ENCODE measurements at places on chromosomes 5 and 9. TPM values are rescaled to one million over a fixed set of nuclear protein-coding genes. Genes with fewer than 3 reads are reported as not detected.

The PRRX2 gene
- polyA plus RNA-seq, result 35.5 TPM

The RNF44 gene
- polyA plus RNA-seq, result 12.4 TPM

DNA sequence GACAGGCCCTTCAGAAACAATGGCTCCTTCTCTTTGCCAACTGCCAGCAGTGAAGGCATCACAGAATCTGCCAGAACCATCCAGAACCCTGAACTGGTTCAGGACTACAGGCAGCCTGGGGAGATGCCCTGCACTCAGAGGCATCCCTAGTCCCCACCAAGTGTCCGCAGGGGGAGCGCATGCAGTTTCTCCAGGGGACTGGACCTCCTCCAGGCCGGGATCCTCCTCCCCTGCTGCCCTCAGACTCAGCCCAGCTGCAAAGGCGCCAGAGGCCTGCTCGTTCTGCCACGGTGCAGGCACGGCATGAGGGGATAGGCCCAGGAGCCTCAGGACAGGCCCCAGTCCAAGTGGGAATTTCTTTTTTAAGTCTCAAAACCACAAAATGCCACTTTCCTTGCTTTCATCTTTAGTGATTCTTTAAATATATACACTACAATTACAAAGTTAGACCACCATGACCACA is 72.0 kb downstream of the SEMA4D start:
- DNase-seq, result no peak
- no peaks in the 10 kb centered on the region for H3K27me3 ChIP-seq
- no peak overlapping the region for H3K4me3 ChIP-seq
- no peaks in the 10 kb centered on the region for H3K36me3 ChIP-seq

The NRG2 gene
- not detected for polyA plus RNA-seq

- DNase-seq, result no peak
- peaks cover 3% of the 10 kb centered on the region for H3K36me3 ChIP-seq
- H3K4me1 ChIP-seq, result no peaks in the 10 kb centered on the region
- no peak overlapping the region for H3K27ac ChIP-seq
- H3K27me3 ChIP-seq, result no peaks in the 10 kb centered on the region
Observed at GRCh38 chr9:4192450-4192849, 107.4 kb downstream of the GLIS3 start.

GRCh38 chr5:69238760-69239251 is 4.1 kb downstream of the CDK7 start:
- H3K27ac ChIP-seq, result peak overlapping the region; percentile 99
- H3K36me3 ChIP-seq, result peaks cover 26% of the 10 kb centered on the region
- no peak overlapping the region for H3K4me3 ChIP-seq
- no peaks in the 10 kb centered on the region for H3K27me3 ChIP-seq

GRCh38 chr5:56099346-56099745 is 104.6 kb upstream of the IL6ST start:
- no peak overlapping the region for H3K27ac ChIP-seq
- peak; percentile 56 for DNase-seq
- peaks cover 4% of the 10 kb centered on the region for H3K4me1 ChIP-seq
- H3K27me3 ChIP-seq, result no peaks in the 10 kb centered on the region

GRCh38 chr9:35954942-35955546 is 2.9 kb downstream of the OR2S2 start:
- no peaks in the 10 kb centered on the region for H3K27me3 ChIP-seq
- DNase-seq, result peak; percentile 90
- H3K36me3 ChIP-seq, result no peaks in the 10 kb centered on the region
- no peak overlapping the region for H3K27ac ChIP-seq
- peaks cover 13% of the 10 kb centered on the region for H3K4me1 ChIP-seq

DNA sequence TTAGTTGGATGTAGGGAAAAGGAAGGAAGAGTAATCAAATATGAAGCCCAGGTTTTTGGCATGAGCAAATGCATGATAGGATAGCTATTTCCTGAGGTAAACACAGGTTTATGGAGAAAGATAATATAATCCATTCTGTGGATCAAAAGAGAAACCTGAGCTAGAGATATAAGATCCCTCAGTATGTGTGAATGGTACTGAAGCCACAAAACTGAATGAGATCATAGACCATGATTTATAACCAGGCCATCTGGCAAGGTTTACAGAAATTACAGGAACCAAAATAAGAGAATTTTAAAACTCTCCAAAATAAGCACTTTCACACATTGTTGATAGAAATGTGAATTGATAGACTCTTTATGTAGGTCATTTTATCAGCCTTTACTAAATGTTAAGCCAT is 28.7 kb upstream of the ECM2 start:
- H3K36me3 ChIP-seq, result no peaks in the 10 kb centered on the region
- peaks cover 14% of the 10 kb centered on the region for H3K4me1 ChIP-seq
- no peak overlapping the region for H3K4me3 ChIP-seq
- H3K27ac ChIP-seq, result no peak overlapping the region
- peak; percentile 73 for DNase-seq

DNA sequence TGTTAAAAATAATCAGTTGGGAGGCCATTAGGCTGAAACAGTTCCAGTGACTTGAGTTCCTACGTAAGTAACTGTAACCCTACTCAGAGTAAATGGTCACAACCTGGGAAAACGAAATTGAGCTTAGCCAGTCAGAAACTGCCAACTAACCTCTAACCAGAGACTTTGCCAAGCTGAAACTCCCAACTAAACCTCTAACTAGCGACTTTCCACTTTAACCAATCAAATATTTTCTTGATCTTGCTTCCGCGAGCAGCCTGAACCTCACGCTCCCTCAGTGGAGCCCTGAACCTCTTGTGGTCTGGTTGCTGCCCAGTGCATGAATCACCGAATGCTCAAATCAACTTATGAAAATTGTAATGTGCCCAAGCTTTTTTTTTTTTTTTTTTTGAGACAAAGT is 156.2 kb downstream of the MED10 start:
- DNase-seq, result no peak
- H3K36me3 ChIP-seq, result no peaks in the 10 kb centered on the region
- no peak overlapping the region for H3K4me3 ChIP-seq
- no peaks in the 10 kb centered on the region for H3K4me1 ChIP-seq

GRCh38 chr5:13976867-13977830 is 32.7 kb upstream of the DNAH5 start:
- H3K36me3 ChIP-seq, result peaks cover 9% of the 10 kb centered on the region
- H3K4me3 ChIP-seq, result no peak overlapping the region
- H3K4me1 ChIP-seq, result peaks cover 5% of the 10 kb centered on the region
- no peaks in the 10 kb centered on the region for H3K27me3 ChIP-seq

The SELENOP gene
- polyA plus RNA-seq, result 0.55 TPM

- no peaks in the 10 kb centered on the region for H3K27me3 ChIP-seq
- H3K4me3 ChIP-seq, result no peak overlapping the region
- peaks cover 5% of the 10 kb centered on the region for H3K4me1 ChIP-seq
- no peaks in the 10 kb centered on the region for H3K36me3 ChIP-seq
- DNase-seq, result peak; percentile 99
Observed at GRCh38 chr5:163760498-163760897, 255.1 kb downstream of the MAT2B start.

The TAF7 gene
- 38.4 TPM for polyA plus RNA-seq

- no peaks in the 10 kb centered on the region for H3K27me3 ChIP-seq
- no peaks in the 10 kb centered on the region for H3K4me1 ChIP-seq
- no peaks in the 10 kb centered on the region for H3K36me3 ChIP-seq
Observed at GRCh38 chr5:59592101-59592500, 301.4 kb downstream of the PDE4D start.

The PCDHB9 gene
- polyA plus RNA-seq, result 0.10 TPM

The PCDHA3 gene
- 0.06 TPM for polyA plus RNA-seq

DNA sequence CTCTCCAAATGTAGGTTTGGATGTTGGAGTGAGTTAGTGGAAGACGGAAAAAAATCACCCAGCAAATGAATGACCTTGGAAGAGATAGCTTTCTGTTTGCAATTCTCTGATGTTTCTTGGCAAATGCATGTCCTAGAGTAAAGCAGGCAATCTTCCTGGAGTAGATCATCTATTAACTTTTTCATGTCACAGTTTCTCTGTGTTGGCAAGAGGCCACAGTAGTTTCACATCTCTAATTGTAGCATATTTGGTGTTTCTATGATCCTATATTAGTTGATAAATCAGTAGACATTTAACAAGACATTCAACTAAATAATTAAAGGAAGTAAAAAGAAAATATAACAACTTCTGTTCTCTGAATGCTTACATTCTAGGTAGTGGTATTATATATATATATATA is 138.2 kb upstream of the MINAR2 start:
- H3K27ac ChIP-seq, result no peak overlapping the region
- no peaks in the 10 kb centered on the region for H3K27me3 ChIP-seq
- H3K36me3 ChIP-seq, result no peaks in the 10 kb centered on the region
- DNase-seq, result no peak
- no peaks in the 10 kb centered on the region for H3K4me1 ChIP-seq

- 0 out of 2 replicates have a peak, but pooled peaks cover 1% of the 10 kb centered on the region for H3K36me3 ChIP-seq
- H3K4me3 ChIP-seq, result no peak overlapping the region
- no peak overlapping the region for H3K27ac ChIP-seq
- H3K4me1 ChIP-seq, result no peaks in the 10 kb centered on the region
- no peak for DNase-seq
Observed at GRCh38 chr9:125768803-125769202, 21.6 kb downstream of the PBX3 start.

GRCh38 chr5:68345582-68345981 is 130.0 kb downstream of the PIK3R1 start:
- DNase-seq, result no peak
- H3K36me3 ChIP-seq, result no peaks in the 10 kb centered on the region
- H3K4me3 ChIP-seq, result no peak overlapping the region
- peaks cover 3% of the 10 kb centered on the region for H3K27me3 ChIP-seq

DNA sequence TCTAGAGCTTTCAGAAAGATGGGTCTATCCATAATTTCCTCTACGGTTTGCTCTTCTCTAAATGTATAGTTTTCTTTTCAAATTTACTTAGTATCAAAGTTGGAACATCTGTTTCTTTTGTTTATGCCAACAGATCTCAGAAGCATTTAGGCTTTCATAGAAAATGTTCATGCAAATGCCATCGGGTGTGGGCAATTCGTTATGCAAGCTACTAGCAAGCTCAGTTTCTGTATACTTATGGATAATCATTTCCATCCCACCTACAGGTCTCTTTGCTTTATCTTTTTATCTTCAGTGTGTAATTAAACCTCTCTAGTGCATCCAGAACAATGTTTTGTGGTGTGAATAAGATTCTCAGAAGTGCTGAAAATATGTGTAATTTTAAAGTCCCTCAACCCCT is 59.9 kb downstream of the NUDT12 start:
- peaks cover 2% of the 10 kb centered on the region for H3K27me3 ChIP-seq
- H3K27ac ChIP-seq, result no peak overlapping the region
- H3K4me1 ChIP-seq, result no peaks in the 10 kb centered on the region
- no peaks in the 10 kb centered on the region for H3K36me3 ChIP-seq
- H3K4me3 ChIP-seq, result no peak overlapping the region

DNA sequence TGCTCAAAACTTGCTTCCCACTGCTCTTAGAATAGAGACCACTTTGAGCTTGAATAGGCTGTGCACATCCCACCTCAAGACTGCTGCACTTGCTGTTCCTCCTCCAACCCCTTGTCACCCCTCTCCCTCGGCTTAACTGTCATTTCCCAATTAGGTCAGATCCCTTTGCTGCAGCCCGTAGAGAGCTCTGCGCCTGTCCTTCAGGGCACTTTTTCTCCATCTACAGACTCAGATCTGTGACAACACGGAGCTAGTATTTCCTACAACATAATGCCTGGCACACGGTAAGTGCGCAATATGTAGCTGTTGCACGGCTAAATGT is 485 bp upstream of the HABP4 start:
- no peaks in the 10 kb centered on the region for H3K36me3 ChIP-seq
- no peak overlapping the region for H3K27ac ChIP-seq
- H3K4me1 ChIP-seq, result peaks cover 5% of the 10 kb centered on the region
- no peak for DNase-seq
- no peaks in the 10 kb centered on the region for H3K27me3 ChIP-seq

The SLC34A1 gene
- not detected for polyA plus RNA-seq

The CD14 gene
- polyA plus RNA-seq, result 0.19 TPM

- H3K4me1 ChIP-seq, result no peaks in the 10 kb centered on the region
- no peaks in the 10 kb centered on the region for H3K36me3 ChIP-seq
- no peak overlapping the region for H3K27ac ChIP-seq
Observed at GRCh38 chr9:97367729-97368128, 44.2 kb upstream of the TDRD7 start.

DNA sequence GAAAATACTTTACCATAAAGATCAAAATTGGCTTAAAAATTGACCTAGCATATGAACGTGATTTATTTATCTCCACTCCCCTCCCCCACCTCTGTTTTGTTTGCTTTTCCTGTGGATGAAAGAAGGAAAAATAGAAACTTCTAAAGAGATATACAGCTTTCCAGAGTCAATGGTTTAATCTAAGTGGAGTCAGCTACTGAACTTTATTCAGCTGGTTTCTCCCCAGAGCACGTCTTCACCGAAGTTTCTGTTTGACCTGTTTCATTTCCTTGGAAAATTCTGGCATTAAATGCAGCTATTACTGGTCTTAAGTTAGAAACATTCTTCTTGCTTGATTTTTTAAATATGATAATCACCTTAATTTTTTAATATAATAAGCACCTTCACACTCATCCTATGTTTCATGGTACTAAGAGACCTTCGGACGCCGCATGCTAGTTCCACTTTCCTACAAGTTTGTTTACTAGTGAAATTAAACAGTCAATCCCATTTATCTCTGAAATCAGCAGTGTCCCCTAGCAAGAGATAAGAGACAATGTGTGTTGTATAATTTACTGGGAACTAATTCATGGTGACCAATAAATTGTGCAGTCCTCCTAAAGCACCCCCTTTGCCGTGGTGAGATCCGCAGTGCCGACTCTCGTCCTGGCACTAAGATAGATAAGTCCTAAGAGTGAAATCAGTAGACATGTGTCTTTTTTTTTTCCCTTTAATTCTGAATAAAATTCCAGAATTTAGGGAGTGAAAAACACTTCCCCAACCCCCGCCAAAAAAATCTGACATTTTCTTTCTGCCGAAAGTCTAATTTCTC is 89.9 kb downstream of the ARL15 start:
- peak overlapping the region; percentile 31 for H3K4me3 ChIP-seq
- no peaks in the 10 kb centered on the region for H3K36me3 ChIP-seq
- peaks cover 2% of the 10 kb centered on the region for H3K4me1 ChIP-seq
- no peak overlapping the region for H3K27ac ChIP-seq
- no peaks in the 10 kb centered on the region for H3K27me3 ChIP-seq

DNA sequence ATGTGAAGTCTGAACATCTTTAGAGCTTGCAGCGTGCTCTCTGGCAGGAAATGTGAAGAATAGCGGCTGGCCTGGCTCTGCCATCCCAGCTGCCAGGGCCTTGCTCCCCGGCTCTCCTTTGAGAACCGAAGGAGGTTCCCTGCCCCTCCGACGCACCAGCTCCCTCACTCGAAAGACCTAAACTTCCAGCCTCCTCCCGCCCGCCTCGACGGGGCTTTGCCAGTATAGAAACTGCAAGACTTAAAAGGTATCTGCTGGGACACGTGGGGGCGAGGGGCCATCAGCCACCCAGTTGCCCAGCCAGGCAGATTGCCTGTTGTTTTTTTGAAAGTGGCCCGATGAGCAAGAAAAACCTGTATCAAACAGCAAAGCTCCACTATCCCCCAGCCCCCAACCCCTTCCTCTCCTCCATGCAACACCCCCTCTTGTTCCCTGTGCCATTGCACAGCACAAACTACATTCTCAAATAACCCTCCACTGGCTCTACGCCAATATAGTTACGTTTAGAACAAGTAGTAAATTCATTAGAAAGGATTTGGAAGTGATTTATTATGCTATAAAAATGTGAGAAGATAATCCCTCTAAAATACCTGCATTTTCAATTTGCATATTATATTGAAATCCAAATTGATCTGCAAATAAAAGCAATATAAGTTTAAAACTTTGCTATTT is 331.9 kb downstream of the MED10 start:
- H3K27me3 ChIP-seq, result no peaks in the 10 kb centered on the region
- DNase-seq, result no peak
- no peak overlapping the region for H3K4me3 ChIP-seq

The ADRB2 gene
- polyA plus RNA-seq, result 2.7 TPM

The NR5A1 gene
- polyA plus RNA-seq, result not detected

The MAMDC4 gene
- polyA plus RNA-seq, result 5.0 TPM
